ENCODE measurements at places on chromosomes 11 and 22. TPM values are rescaled to one million over a fixed set of nuclear protein-coding genes. Genes with fewer than 3 reads are reported as not detected.

The TRIM3 gene
- total RNA-seq: 16.5 TPM

The CTSC gene
- 264 TPM for total RNA-seq

The ACTN3 gene
- total RNA-seq: not detected

The NRXN2 gene
- total RNA-seq: not detected

The YPEL1 gene
- total RNA-seq: 1.0 TPM

The NAT10 gene
- 31.6 TPM for total RNA-seq

The TMEM45B gene
- 0.50 TPM for total RNA-seq

The P4HA3 gene
- 10.2 TPM for total RNA-seq

The TEX12 gene
- total RNA-seq: not detected

The PGR gene
- total RNA-seq: under 0.01 TPM

The OR51B4 gene
- not detected for total RNA-seq

The OR6A2 gene
- total RNA-seq: not detected

The SLC36A4 gene
- 13.2 TPM for total RNA-seq

The GRK3 gene
- total RNA-seq: 0.87 TPM

The A4GALT gene
- 64.8 TPM for total RNA-seq

The NLRX1 gene
- total RNA-seq: 34.2 TPM

The KCNC1 gene
- total RNA-seq: not detected

The GPR83 gene
- under 0.01 TPM for total RNA-seq

The ANKK1 gene
- not detected for total RNA-seq

The PRRG4 gene
- total RNA-seq: 11.7 TPM

The DDTL gene
- 1.6 TPM for total RNA-seq

The OR52H1 gene
- 0.10 TPM for total RNA-seq

The PHF21A gene
- total RNA-seq: 8.9 TPM

The HOATZ gene
- not detected for total RNA-seq

The RRAS2 gene
- total RNA-seq: 364 TPM

The AMOTL1 gene
- 32.6 TPM for total RNA-seq

The SUSD2 gene
- total RNA-seq: 0.10 TPM

The RFPL2 gene
- 0.10 TPM for total RNA-seq

The CNGA4 gene
- total RNA-seq: 0.25 TPM

The IGSF9B gene
- total RNA-seq: 2.0 TPM

The CFAP300 gene
- 11.9 TPM for total RNA-seq

The CASTOR1 gene
- total RNA-seq: 9.8 TPM

The MMP3 gene
- total RNA-seq: not detected

The IFTAP gene
- total RNA-seq: 29.5 TPM

The KRTAP5-1 gene
- total RNA-seq: not detected

The F2 gene
- total RNA-seq: 1.1 TPM

The SEPTIN3 gene
- 0.05 TPM for total RNA-seq

The KCNQ1 gene
- total RNA-seq: 0.35 TPM

The LRRC51 gene
- 11.7 TPM for total RNA-seq

The ASPHD2 gene
- 5.6 TPM for total RNA-seq

The OSBPL5 gene
- 11.3 TPM for total RNA-seq

The SCUBE2 gene
- total RNA-seq: 0.87 TPM

The ZNF215 gene
- total RNA-seq: 5.4 TPM

The APOL5 gene
- not detected for total RNA-seq

The CLCF1 gene
- total RNA-seq: 13.9 TPM

The POTEH gene
- total RNA-seq: not detected

The INS gene
- not detected for total RNA-seq

The MS4A7 gene
- total RNA-seq: not detected

Measured in renal cortical epithelial cell (primary cell).